ENCODE measurements at places on chromosomes 3 and 15.

- no peak for DNase-seq
Measured at GRCh38 chr3:153749070-153749610, 372.1 kb upstream of the ARHGEF26 start.

GRCh38 chr3:36635731-36636130 is 128.6 kb downstream of the DCLK3 start:
- DNase-seq, result no peak

GRCh38 chr15:33846862-33847261 is 121.4 kb upstream of the CHRM5 start:
- DNase-seq, result no peak

GRCh38 chr3:24936574-24936973 is 441.9 kb upstream of the THRB start:
- DNase-seq, result no peak

GRCh38 chr3:136694321-136694720 is 57.9 kb downstream of the STAG1 start:
- DNase-seq, result no peak

GRCh38 chr15:33104212-33104611 is 90.3 kb downstream of the FMN1 start:
- no peak for DNase-seq

DNA sequence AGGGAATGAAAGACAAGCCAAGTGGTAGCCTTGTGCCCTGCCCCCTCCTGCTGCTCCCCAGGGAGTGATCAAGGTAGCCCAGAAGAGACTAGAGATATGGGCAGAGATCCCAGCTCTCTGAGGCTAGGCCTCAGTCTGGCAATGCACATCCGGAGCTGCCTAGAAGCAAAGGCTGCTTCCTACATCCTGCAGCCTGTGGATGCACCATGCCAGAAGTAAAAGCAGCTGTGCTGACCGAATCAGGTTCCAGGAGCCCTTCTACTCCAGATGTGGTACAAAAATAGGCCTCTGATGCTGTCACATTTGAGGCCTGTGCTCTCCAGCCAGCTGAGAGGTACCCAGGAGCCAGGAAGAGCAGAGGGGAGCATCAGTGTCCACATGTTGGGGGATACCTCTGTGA is 16.0 kb downstream of the TRAIP start:
- no peak for DNase-seq

- DNase-seq, result no peak
Measured at GRCh38 chr15:67422296-67422695, 98.6 kb upstream of the C15orf61 start.

GRCh38 chr3:169604118-169604517 is 59.4 kb downstream of the MECOM start:
- DNase-seq, result no peak

DNA sequence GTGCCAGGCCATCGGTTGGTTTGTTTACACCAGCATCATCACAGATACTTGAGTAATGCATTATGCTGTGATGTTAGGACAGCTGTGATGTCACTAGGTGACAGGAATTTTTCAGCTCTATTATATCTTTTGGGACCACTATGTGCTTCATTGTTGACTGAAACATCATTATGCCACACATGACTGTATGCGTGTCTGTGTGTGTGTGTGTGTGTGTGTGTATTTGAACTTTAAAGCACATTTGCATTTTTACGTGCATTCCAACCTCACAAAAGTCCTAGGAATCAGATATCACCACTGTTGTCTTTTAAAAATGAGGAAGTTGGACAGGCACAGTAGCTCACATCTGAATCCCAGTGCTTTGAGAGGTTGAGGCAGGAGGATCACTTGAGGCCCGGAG is 223.0 kb downstream of the TBL1XR1 start:
- no peak for DNase-seq

- no peak for DNase-seq
Measured at GRCh38 chr3:15110206-15110605, 11.3 kb upstream of the RBSN start.

DNA sequence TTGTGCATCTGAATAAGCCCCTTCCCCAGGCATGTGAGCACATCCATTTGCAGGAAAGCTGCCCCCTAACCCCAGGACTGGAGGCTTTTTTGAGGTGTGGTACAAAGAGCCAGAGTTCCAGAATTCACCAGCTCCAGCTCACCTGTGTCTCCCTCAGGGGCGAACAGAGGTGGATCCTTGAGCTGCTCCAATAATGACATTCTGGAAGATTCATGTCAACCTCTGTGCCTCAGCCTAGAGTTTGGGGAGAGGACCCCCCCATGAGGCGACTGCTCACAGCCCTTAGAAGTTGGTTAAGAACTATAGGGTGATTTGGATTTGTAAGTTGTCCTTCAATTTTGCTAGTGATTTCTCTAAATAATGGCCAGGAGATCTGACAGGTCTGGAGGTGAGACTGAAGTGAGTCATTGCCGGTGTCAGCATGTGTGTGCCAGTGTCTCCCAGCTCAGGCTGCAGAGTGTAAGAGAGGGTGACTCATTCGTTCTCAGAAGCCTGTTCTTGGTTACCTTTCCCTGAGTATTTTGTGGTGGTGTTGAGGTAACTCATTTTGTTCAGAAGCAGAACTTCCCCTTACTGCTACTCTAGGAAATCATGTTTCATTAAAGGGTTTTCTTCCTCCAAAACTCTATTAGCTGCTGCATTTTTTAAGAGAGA is 136.9 kb upstream of the TOPAZ1 start:
- no peak for DNase-seq

- no peak for DNase-seq
Measured at GRCh38 chr15:65339920-65340319, 35.4 kb downstream of the RNU5B-1 start.
